ENCODE measurements at places on chromosomes 6 and 20. TPM values are rescaled to one million over a fixed set of nuclear protein-coding genes. Genes with fewer than 3 reads are reported as not detected.
A peak's percentile ranks its signal among the peaks of the same experiment; 100 is the strongest.

- DNase-seq = no peak
Measured at GRCh38 chr6:12333128-12333527, 43.0 kb downstream of the EDN1 start.

GRCh38 chr6:142918339-142919042 is 26.5 kb downstream of the HIVEP2 start:
- no peak for DNase-seq

- DNase-seq = no peak
Measured at GRCh38 chr20:24880356-24880755, 68.7 kb upstream of the CST7 start.

GRCh38 chr6:111774346-111774703 is 98.9 kb downstream of the FYN start:
- DNase-seq = no peak

GRCh38 chr6:102841060-102841459 is 1447.6 kb downstream of the GRIK2 start:
- no peak for DNase-seq

DNA sequence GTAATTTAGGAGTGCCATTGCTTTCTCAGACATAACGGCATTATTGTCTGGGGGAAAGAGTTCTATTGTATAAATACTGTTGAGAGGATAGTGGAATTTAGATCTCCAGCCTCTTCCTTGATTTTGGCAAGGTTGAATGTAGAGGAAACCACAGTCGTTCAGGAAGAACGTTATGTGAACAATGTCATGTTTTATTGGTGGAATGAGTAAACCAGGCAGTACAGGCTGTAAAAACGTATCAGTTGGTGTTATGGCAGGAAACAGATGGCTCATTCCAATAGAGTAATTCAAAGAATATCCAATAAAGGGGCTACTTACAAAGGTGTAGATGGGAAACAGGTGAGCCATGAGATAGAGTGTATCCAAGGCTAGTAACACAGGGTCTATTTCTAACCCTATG is 123.6 kb upstream of the SLC35B3 start:
- no peak for DNase-seq

DNA sequence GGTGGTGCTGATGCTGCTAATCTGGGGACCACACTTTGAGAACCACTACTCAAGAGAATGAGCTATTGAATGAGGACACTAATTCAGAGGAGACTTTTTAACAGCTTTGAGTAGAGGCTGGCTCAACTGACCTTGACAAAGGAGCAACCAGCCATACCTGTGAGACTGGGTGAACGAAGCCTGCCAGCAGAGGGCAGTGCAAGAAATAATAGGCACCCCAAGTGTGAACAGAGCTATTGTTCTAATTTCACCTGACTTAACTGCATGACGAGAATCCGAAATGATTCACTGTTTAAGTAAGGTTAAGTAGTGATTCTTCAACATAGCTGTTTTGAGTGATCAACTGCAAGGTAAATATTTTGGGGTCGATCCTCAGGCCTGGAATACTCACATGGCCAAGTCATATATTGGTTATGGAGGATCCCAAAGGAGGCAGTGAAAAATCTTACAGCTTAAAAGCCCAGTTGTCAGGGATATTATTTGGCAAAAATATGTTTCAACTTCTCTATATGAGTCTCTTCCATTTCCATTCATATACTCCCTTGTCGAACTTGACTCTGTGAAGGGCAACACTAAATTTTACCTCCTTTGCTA is 550.5 kb upstream of the MARCKS start:
- no peak for DNase-seq

DNA sequence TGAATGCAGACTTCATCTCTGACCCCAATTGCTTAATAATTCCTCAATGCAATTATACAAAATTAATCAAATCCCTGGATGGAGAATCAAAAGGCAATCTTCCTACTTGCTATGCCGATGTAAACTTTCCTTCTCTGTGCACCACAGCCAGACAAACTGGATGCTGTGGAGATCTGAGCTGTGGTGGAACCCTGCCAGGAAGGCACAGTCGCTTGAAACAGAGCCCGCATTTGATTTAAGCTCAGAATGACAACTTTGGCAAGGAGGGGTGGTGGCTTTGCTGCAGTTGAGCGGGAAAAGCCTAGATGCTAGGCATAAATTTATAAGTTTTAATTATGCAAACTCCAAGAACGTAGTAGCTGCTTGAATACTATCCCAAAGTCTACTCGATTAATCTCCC is 190.8 kb downstream of the MTFR2 start:
- peak; percentile 16 for DNase-seq

DNA sequence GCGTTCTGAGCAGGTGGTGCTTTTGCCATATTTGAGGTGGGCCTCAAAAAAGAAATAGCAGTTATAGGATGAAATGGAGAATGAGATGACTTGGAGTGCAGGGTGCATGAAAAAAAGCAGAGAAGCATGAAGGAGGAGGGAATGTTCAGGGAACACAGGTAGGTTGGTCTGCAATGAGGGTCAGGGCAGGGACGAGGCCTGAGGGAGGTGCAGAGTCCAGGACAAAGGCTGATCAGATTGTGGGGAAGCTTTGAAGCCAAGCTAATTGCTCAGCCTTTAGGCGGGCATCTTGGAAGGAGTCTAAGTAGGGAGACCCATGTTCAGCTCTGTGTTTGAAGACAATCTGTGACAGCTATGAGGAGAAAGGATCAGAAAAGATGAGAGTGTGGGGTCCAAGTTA is 12.0 kb downstream of the TRAM2 start:
- DNase-seq = no peak

SMIM29 gene
- 18.7 TPM for total RNA-seq

GRCh38 chr6:145633981-145634627 is 101.2 kb downstream of the EPM2A start:
- DNase-seq = peak; percentile 77

- no peak for DNase-seq
Measured at GRCh38 chr6:42771741-42772100, 10.1 kb upstream of the BICRAL start.

DNA sequence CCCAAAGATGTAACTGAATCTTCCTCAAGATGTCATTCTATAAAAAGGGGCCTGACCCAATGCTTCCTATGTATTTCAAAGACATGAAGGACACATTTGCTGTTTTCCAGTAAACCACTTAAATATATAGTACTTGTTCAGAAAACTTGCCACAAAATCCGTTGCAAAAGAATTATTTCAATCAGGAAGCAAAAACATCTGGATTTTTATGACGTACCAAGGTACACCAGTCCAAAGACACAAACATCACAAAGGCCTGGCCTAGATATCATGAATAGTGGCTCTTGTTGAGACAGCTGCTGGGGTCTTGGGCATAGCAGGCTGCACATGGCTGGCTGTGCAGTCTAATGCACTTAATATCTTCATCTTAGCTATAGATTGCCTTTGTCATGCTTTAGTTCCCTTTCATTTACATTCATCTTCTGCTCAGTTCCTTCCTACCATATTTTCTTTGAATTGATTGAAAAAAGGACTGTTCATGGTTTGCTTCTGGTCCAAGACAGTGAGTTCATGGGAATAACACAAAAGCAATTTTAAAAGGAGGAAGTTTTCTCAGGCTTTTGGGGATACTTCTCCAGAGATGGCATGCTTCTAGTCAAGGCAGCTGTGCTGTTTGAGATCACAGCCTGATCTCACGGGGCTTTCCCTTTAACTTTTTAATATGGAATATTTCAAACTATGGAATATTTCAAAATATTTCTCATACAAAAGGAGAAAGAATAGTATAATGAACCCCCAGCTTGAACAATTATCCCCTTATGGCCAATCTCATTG is 44.5 kb downstream of the MYLIP start:
- DNase-seq = no peak

GRCh38 chr20:52179331-52180179 is 12.0 kb downstream of the ZFP64 start:
- no peak for DNase-seq

DNA sequence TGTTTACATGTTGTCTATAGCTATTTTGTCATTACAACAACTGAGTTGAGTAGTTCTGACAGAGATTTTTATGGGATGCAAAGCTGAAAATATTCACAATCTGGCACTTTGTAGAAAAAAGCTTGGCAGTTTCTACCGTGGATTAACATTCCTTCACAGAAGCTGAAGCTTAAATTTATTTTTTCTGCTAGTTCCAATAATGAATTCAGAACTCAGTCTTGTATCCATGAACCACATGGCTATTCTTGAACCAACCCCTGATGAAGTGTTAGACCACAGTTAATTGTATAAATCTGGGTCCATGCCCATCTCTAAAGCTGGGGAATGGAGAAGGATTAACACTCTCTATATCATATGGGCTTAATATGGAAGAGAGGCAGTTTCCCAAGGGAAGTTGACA is 743.8 kb upstream of the FLRT3 start:
- no peak for DNase-seq

DNA sequence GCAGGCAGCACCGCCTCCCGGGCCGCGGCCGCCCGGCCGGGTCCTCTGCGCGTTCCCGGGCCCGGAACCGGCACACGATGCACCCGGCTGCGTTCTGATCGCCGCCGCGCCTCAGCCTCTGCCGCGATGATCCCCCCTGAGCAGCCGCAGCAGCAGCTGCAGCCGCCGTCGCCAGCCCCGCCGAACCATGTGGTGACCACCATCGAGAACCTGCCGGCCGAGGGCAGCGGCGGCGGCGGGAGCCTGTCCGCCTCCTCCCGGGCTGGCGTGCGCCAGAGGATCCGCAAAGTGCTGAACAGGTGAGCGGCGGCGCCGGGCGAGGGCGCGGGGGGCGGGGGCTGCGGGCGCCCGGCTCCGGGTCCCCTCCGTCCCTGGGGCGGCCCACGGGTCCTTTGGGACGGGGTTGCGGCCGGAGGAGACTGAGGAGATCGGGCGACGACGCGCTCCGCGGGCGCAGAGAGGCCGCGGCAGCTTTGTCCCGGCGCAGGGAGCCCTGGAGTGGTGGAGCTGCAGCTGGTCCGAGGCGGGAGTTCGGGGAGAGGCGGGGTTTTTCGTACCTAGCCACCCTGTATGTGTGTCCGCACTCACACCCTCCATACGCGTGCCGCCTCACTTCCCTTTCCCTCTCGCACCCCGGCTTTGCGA is 659 bp downstream of the SLC35F1 start:
- DNase-seq = peak; percentile 41

ECT2L gene
- total RNA-seq = 0.31 TPM

DNA sequence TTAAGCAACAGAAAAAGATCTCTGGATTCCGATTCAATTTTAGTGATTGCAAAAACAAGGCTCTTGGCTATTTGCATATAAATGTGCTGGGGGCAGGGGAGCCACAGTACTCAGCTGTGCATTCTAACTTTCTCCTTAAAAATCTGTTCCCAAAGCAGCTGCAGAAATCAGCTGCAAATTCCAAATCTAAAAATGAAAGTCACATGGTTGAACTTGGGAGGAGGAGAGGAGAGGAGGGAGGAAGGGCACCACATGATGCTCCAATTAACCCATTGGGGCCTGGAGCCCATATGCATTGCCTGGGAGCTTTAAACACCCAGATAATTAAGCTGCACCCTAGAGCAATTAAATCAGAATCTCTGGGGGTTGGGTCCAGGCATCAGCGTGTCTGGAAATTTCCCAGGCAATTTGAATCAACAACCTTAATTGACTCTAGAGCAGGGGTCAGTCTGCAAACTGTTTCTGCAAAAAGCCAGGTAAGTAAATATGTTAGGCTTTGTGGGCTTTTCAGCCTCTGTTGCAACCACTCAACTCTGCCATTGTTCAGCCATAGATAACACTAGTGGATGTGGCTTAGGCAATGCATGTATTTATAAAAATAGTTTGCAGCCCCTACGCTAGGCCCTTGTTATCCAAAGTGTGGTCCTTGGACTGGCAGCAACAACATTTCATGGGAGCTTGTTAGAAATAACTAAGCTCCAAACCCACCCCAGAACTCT is 508.1 kb downstream of the KIF16B start:
- no peak for DNase-seq

GRCh38 chr6:137762168-137763090 is 104.6 kb upstream of the TNFAIP3 start:
- no peak for DNase-seq

GRCh38 chr20:44756956-44757355 is 11.3 kb downstream of the KCNK15 start:
- no peak for DNase-seq

DNA sequence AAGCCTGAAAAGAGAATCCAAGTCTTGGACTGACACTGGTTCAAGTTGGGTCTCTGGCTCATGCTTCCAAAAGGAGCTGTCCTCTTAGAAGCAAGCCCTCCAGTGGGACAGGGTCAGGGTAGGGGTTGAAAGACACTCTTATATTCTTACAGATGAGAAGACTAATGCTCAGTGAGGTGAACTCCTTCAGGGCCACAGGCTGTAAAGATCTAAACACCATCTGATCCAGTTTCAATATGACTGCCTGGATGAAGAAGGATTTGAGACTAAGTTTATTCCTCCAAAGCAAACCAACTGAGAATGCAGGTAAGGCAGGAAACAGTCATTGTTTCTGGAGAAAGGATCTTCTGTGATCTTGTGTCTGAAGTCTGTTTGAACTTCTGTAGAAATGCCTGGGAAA is 99.0 kb upstream of the TAB2 start:
- DNase-seq = no peak

DNA sequence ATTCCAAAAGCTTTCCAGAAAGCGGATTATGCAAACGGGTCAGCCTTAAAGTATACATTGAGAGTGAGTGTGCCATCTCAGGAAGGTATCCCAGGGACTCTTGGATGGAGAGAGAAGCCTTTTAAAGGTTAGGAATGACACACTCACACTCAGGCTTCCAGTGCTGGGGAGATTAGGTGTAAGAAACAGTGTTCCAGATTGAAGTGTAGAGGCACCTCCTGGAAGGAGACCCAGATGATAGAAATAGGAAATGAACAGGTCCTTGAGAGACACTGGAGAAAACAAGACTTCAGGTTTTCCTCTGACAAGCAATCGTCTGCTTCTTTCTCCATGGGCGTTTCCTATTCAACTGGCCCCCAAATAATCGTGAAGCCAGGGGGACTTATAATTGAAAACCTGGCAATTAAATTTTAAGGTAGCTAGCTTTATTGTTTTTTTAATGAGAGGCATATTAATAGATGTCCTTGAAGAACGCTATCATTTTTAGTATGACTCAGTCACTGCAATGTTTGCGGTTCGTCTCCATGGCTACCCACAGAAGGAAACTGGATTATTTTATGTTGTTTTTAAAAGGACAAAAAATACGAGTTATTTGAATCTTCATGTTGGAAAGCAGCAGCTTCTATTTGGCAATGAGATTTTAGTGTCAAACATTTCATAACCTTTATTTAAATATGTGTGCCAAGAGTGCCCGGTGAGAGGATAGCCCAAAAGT is 85.3 kb downstream of the TRMT6 start:
- no peak for DNase-seq

HLA-DPB1 gene
- total RNA-seq = 1.4 TPM

DNA sequence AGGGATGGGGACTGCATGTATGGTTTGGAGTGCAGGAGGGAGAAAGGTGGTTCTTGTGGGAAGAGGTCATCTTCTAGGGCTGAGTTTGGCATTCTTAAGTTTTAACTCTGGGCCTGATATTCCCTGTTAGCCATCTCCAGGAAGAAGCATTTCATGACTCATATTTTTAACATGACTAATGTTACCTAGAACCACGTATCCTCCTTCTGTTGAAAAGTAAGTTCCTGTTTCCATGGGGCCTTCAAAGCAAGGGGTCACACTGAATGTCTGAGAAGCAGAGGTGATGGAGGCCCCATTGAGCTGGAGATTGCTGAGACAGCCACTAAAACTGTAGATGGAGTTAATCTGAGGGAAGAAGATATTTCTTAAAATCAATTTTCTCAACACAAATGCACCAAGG is 30.2 kb downstream of the FAM229B start:
- DNase-seq = no peak

GRCh38 chr20:57781901-57782300 is 72.1 kb upstream of the PMEPA1 start:
- no peak for DNase-seq

MUC22 gene
- not detected for total RNA-seq

Measured in occipital lobe (tissue), 3 donors.